ENCODE measurements at places on chromosomes 7 and 10. TPM values are rescaled to one million over a fixed set of nuclear protein-coding genes. Genes with fewer than 3 reads are reported as not detected.

UPK3BL2 gene
- total RNA-seq, result 1.9 TPM

PTN gene
- total RNA-seq, result 35.4 TPM

PILRA gene
- 0.15 TPM for total RNA-seq

IFIT1B gene
- total RNA-seq, result not detected

IFIT3 gene
- 30.6 TPM for total RNA-seq

TAC1 gene
- not detected for total RNA-seq

ZP3 gene
- total RNA-seq, result 0.87 TPM

SLC13A1 gene
- not detected for total RNA-seq

GPR26 gene
- not detected for total RNA-seq

LBX1 gene
- not detected for total RNA-seq

LIPM gene
- total RNA-seq, result not detected

SKIDA1 gene
- 0.99 TPM for total RNA-seq
